ENCODE measurements at places on chromosomes 16 and 17.

DNA sequence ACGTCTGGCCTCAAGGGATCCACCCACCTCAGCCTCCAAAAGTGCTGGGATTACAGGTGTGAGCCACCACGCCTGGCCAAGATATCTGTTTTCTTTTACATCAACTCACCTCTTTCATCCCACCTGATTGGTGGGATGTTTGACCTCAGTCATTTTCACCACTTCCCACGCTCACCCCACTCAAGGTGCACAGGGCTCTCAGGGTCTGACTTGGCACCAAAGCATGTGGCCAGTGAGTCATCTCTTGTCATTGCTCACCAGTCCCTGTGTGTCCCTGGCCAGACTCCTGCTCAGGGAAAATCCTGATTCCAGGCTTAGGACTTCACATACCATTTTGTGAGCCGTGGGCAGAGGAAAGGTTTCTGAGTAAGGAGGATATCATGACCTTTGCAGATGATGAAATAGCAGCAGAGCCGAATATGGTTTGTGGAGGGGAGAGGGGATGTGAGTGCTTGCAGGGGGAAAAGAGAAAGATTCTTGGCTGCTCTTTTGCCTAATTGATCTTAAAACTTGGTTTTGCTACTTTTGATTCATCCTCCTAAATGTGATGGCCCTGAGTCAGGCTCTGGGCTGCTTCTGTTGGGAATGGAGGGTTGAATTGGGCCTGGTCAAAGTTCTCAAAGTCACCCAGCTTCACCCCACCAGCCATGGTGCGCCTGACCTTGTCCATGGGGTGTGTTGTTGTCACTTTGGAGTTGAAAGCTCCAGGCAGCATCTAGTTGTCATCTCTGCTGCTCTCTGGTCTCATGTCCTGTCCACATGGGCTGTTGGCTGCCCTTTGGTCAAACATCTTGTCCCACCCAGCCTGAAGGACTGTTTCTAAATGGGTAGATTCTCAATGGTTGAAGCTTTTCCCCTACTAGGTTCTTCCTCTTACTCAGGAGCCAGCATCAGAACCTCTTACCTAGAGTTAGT is 6.0 kb upstream of the KCNH6 start:
- H3K36me3 ChIP-seq = no peaks in the 10 kb centered on the region
- peaks cover 8% of the 10 kb centered on the region for H3K4me1 ChIP-seq
- no peak for DNase-seq
- H3K4me3 ChIP-seq = no peak overlapping the region
- H3K27me3 ChIP-seq = no peaks in the 10 kb centered on the region
- no peak overlapping the region for H3K27ac ChIP-seq

DNA sequence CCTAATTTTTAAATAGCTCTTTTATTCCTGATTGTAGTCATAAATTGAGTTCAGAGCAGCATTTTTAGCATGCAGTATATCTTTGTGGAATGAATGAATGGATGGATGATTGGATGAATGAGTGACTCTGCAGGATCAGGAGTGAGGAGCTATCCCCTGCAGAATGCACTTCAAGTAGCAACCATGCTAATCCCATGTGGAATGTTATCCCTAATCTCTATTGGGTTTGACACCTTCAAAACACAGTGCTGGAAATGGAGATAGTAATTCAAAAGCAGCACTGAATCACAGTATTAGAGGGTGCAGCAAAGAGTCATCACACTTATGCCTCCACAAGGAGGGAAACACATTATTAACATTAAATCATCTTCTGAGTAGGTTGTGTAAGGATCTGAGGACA is 501.9 kb downstream of the SHISA9 start:
- no peak overlapping the region for H3K27ac ChIP-seq
- DNase-seq = no peak
- H3K36me3 ChIP-seq = no peaks in the 10 kb centered on the region
- no peaks in the 10 kb centered on the region for H3K4me1 ChIP-seq

- H3K36me3 ChIP-seq = no peaks in the 10 kb centered on the region
- H3K4me1 ChIP-seq = peaks cover 11% of the 10 kb centered on the region
- H3K27me3 ChIP-seq = no peaks in the 10 kb centered on the region
- peak overlapping the region; percentile 81 for H3K27ac ChIP-seq
- H3K4me3 ChIP-seq = peak overlapping the region; percentile 92
These were observed 912 bp downstream of the USP22 start for GRCh38 chr17:21041741-21042457.

DNA sequence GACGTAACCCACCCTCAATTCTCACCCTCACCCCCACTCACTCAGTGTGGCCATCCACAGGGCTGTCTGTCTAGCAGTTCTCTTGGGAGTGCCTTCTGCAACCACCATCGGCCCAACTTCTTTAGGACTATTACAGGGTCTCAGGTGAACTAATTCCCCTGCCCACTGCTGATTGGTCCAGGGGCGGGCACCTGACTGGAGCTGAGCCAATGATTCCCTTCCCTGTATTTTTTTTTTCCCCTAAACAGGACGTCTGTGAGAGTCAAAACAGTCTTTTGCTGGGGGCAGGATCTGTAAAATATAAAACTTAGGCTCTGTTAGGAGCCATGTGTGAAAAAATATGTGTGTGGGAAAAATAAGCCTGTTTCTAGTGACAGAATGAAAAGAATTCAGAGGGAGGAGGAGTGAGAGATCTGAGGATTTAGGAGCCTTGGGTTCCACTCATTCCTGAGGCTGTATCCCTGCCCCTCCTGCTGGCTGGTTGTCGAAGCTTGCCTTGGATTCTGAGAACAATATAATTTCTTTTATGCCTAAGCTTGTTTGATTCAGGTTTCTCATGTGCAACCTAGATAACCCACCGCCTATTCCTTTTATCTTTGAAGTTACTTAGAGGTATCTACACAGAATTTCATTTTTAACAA is 115.0 kb downstream of the SPACA3 start:
- no peaks in the 10 kb centered on the region for H3K36me3 ChIP-seq
- no peaks in the 10 kb centered on the region for H3K27me3 ChIP-seq
- H3K4me1 ChIP-seq = no peaks in the 10 kb centered on the region
- H3K27ac ChIP-seq = no peak overlapping the region

GRCh38 chr17:74252211-74252610 is 21.8 kb upstream of the DNAI2 start:
- no peaks in the 10 kb centered on the region for H3K27me3 ChIP-seq
- no peak for DNase-seq
- H3K27ac ChIP-seq = no peak overlapping the region
- no peaks in the 10 kb centered on the region for H3K4me1 ChIP-seq
- H3K36me3 ChIP-seq = no peaks in the 10 kb centered on the region

GRCh38 chr17:28317966-28318758 is 838 bp upstream of the TMEM97 start:
- peaks cover 26% of the 10 kb centered on the region for H3K4me1 ChIP-seq
- peak; percentile 72 for DNase-seq
- H3K36me3 ChIP-seq = no peaks in the 10 kb centered on the region
- H3K4me3 ChIP-seq = peak overlapping the region; percentile 76

Data from H1 (cell line).